SK-N-SH treated with all-trans-retinoic acid at 6 μM for 48 hours (cell line): ENCODE measurements at places on chromosomes 13 and 19.
A peak's percentile ranks its signal among the peaks of the same experiment; 100 is the strongest.

GRCh38 chr19:472005-472858, 11.4 kb upstream of the SHC2 start:
- no peak; the same call in 2 of the 3 replicates for ATAC-seq

- peak; percentile 58 for ATAC-seq
Observed at GRCh38 chr19:41352609-41353465, 885 bp downstream of the TGFB1 start.

DNA sequence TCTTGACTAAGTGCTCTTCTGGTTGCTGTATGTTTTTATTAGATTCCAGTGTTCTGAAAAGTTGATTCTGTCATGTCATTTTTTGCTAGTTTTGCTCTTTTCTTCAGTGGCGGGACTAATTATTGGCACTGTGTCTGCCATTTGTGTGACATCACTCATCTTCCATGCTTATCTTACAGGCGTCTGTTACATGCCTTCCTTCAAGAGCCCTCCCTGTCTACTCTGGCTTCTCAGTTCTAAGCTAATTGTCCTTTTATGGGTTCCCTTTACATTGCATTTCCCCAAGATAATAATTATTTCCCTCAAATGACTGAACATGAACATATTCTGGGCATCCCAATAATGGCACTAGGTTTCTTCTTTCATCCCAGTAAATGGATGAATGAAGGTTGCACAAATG, 459.1 kb downstream of the DCT start:
- peak; percentile 59 for ATAC-seq

DNA sequence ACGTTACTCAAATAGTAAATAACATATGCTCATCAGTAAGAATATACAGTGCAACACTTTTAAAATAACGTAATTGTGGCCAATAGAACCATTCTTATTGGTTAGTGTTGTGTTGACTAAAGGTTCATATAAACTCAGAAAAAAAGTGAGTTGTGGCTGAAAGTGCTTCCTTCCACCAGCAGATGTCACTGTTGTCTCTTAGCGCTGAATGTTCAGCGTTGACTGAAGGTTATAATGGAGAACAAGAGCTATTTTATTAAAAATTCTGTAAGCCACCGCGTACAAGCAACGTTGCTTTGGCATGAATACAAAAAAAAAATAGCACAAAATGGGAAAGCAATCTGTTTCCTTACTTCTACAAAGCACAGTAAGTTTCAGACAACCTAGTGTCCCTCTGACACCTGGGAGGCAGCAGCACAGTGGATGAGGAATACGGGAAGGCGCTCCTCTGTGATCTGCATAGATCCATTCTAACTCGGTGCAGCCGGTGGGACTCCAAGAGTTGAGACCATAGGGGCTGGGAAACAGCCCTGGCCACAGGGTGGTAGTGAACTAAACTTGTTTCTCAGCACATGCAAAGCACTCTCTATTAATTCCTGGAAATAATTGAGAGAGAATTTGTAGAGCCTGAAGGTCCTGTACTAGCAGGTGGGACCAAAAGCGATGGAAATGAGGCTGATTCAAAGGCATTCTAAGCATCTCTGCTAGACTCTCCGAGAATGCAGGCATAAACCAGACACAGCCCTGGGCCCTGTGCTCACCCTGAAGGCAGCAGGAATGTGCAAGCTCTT, 23.9 kb upstream of the OXGR1 start:
- peak; percentile 95 for ATAC-seq

DNA sequence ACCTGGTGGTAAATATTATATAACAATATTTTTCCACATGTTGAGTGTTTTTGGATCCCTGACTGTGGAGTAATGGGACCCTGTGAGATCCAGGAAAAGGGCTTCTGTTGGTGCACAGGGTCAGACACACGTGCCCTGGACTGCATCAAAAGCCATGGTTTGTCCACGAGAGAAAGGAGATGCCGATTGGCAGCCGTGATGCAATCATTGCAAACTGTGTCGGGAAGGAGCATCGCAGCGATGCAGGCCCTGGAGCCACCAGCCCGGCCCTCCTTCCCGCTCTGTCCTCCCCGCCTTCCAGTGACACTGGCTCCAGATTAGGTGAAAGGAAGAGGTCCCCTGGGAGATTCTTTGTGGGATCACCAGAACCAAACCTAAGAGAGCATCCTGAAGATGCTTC, 9.1 kb downstream of the COL4A2 start:
- ATAC-seq, result no peak

- no peak for ATAC-seq
Observed at GRCh38 chr19:38932425-38933179, 1.9 kb downstream of the MRPS12 start.

GRCh38 chr13:97330448-97330847, 103.5 kb upstream of the RAP2A start:
- ATAC-seq, result no peak

GRCh38 chr13:99270518-99270917, 12.3 kb upstream of the GPR18 start:
- ATAC-seq, result no peak

GRCh38 chr19:15417699-15418098, 1.1 kb downstream of the AKAP8L start:
- ATAC-seq, result no peak

DNA sequence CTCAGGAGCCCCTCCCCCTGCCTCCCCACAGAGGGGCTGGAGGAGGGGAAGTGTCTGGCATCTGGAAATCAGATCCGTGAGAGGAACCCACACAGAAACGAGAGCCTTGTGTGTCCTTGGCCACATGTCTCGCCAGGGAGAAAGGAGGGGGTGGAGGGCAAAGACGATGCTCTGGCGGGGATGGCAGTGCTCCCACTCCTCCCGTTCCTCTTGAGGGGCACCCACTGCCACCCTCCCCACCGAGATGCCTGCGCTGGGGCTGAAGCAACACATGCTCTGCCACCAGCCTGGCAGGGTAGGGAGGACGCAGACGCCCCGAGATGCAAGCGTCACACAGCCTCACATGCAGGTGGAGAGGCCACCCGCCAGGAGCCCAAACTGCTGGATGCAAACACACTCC, 2.8 kb downstream of the ADGRL1 start:
- ATAC-seq, result no peak

DNA sequence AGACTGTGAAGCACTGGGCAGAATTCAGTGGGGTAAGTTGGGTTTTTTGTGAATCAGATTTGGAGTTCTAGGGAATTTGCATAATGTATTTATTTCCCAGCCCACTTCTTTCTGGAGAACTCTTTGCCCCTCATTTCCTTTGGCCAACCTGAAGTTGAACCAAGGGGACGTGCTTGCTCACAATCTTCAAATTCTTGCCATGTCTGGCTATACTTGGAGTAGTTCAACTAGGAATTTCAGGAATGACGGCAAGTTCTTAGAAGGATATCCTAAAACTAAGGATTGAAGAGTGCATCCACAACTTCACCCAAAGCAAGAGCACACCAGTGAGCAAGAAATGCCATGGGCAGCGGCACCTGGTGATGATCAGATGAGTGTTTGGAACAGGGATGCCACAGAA, 88.5 kb downstream of the TEX26 start:
- ATAC-seq, result no peak
